ENCODE measurements at places on chromosomes 2 and 18.

DNA sequence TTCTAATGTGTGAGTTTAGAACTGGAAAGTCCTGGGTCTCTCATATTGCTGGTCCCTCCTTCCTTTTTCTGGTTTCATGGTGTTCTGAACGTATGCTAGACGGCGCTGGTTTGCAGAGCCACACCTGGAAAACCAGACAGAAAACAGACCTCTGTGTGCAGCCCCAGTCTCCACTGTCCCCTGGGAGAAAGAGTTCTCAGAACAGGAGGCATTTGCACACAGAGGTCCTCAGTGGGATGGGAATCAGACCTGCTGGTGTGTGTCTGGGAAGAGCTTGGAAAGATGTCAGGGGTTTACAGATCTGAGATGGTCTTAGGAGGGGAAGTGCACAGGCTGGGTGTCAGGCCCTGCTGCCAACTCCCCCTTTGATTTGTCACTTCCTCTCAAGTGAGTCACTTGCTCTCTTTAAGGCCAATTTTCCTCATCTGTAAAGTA, 14.9 kb upstream of the MBP start:
- no peak for DNase-seq

GRCh38 chr2:231710799-231711676, 2.7 kb downstream of the PTMA start:
- peak; percentile 40 for DNase-seq

GRCh38 chr18:6242004-6242403, 172.7 kb downstream of the L3MBTL4 start:
- no peak for DNase-seq

DNA sequence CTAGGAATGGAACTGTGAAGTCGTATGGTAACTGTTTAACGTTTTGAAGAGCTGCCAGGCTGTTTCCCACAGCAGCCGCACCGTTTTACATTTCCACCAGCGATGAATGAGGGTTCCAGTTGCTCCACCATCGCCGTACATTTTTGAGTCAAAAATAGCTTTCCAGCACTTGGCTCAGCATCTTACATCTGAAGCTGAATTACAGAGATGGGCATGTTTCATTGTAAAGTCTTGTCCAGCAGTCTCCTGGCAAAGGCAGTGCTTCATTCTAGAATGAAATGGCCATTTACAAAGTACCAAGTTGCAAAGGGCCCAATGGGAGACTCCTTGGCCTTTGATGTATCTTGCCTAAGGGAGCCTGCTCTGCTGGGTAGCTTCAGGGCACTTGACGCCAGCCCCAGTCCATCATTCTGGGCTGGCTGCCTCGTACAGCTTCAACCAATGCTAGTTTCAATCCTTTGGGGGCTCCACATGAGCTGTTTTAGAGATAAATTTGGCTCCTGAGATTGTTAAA, 45.1 kb downstream of the ATIC start:
- DNase-seq: no peak

DNA sequence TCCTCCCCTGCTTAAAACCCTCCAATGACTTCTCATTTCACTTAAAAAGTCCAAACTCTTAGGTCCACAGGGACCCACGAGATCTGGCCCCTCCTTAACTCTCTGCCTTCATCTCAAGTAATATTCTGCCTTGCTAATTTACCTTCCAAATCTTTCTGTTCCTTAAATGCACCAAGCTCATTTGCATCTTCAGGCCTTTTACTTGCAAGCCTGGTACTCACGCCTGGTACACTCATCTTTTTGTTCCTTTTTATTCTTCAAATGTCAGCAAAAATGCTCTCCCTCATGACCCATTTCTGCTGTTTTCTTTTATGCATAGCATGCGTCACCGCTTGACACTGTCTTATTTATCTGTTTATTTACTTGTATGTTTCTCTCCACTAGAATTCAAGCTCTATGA, 2.7 kb upstream of the WIPF1 start:
- no peak for DNase-seq

DNA sequence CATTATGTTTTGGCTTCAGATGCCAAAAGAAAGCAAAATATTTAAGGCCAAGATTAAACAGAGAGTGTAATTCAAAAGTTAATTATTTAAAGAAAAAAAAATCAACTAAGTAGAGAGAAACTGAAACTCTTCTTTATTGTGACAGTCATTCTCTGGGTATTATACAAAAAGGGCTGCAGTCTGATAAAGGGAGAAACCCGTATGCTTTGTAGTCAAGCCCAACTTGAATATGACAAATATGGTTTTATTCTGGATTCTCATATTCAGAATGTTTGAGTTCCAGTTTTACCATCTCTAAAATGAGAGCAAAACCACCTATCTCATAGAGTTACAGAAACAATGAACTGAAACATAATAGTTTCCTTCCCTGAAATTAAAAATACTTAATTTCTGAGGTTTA, 8.2 kb downstream of the CDH2 start:
- no peak for DNase-seq

GRCh38 chr2:11177871-11178690, 22.8 kb downstream of the SLC66A3 start:
- DNase-seq: no peak

DNA sequence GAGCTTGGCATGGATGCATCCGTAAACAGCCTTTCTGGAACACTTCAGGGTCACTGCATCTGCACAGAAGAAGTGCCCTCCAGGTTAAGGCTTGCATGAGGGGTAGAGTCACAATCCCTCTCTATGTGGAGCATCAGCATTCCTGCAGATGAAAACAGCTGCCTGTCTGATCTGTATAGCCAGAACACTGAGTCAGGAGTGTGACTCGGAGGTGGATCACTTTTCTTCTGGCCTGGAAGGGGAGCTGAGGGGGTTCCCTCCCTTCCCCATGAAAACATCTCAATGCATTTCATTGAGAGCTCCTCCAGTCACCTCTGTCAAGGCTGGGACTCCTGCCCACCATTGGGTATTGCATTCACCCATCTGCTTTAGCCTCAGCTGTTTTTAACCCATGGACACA, 72.5 kb upstream of the SERPINE2 start:
- no peak for DNase-seq

- DNase-seq: no peak
These were observed at the start of gene ST6GAL2 for GRCh38 chr2:106885971-106886915. TSS of gene ST6GAL2 (minus strand) at chr2:106886167. CDS start at chr2:106843977, 42,190 bp downstream.

- no peak for DNase-seq
These were observed 57.3 kb downstream of the NRP2 start for GRCh38 chr2:205739620-205740019.

DNA sequence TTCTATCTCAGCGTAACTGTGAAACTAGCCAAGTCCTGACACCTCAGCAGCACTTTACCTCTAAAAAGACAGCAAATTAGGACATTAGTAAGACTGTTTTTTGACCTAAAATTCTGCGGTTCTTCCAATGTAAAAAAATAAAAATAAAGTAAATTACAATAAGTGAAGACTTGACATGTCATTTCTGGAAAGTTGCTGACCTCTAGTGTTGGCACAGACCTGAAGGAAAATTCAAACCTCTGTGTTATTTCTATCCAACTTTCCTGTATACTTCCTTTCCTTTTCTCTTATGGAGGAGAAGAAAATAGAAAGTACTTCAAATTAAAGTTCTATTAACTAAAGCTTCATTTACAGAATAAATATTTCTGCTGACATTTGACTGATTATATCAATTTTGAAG, 110.6 kb downstream of the TMEM182 start:
- no peak for DNase-seq

- no peak for DNase-seq
These were observed 43.8 kb upstream of the ARHGAP25 start for GRCh38 chr2:68690851-68691250.

DNA sequence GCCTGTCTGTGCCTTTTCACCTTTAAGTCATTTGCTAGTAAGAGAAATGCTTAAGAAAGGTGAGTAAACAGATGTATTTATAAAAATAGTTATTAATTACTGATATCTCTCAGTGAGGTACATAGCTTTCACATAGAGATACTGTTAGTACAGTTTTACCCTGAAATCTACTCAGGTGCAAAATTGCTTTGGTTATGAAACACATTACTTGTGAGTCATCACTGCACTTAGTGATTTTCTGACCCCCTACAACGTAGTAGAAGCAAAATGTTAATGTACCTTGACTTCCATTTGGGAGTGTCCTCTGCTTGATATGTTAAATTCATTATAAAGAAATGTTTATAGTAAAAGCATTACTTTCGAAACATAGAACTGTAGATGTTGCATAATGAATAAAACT, 6.5 kb downstream of the GLS start:
- DNase-seq: no peak

- DNase-seq: no peak
These were observed 246.4 kb upstream of the BOD1L2 start for GRCh38 chr18:56900195-56901094.

GRCh38 chr18:26436176-26437051, 111.9 kb downstream of the KCTD1 start:
- DNase-seq: no peak

DNA sequence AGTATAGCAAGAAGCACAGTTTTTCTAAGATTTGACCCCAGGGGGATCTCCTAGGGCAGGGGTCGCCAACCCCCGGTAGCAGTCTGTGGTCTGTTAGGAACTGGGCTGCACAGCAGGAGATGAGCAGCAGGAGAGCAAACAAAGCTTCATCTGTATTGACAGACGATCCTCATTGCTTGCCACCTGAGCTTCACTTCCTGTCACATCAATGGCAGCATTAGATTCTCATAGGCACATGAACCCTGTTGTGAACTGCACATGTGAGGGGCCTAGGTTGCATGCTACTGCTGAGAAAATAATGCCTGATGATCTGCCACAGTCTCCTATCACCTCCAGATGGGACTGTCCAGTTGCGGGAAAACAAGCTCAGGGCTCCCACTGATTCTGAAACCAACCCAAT, 136.2 kb downstream of the RGPD3 start:
- DNase-seq: no peak

DNA sequence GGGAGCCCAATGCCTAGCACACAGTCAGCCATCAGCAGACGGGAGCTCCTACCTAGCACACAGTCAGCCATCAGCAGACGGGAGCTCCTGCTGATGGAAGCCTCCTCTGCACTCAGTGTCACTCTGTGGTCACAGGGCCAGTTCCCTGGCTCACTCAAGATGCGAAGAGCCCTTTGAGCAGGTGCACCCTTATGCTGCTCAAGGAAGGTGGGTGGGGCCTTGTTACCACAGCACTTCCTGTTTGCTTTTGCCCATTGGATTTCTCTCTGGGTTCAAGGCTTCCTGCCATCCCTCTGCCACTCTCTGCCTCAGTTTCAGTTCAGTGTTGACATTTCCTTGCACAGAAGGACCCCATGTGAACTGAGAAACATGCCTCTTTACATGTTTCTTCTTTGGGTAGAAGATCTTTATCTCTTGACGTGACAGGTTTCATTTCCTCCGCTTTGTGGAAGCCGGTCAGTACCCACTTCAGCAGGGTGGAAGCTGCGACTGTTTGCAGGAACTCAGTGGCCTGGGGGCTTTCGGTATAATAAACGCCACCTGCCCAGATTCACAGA, 11.6 kb downstream of the TRIB2 start:
- DNase-seq: peak; percentile 47

GRCh38 chr2:20104900-20105545, 53.6 kb upstream of the LAPTM4A start:
- no peak for DNase-seq

GRCh38 chr2:180776921-180777320, 203.5 kb upstream of the UBE2E3 start:
- DNase-seq: no peak

- no peak for DNase-seq
These were observed 269.7 kb upstream of the SLC8A1 start for GRCh38 chr2:40721595-40721994.

- DNase-seq: no peak
These were observed 58.4 kb upstream of the CERS6 start for GRCh38 chr2:168397629-168398028.

- DNase-seq: no peak
These were observed 94.2 kb upstream of the FZD7 start for GRCh38 chr2:201939453-201939941.

- no peak for DNase-seq
These were observed 1.3 kb downstream of the NT5C1B start for GRCh38 chr2:18588049-18588448.

DNA sequence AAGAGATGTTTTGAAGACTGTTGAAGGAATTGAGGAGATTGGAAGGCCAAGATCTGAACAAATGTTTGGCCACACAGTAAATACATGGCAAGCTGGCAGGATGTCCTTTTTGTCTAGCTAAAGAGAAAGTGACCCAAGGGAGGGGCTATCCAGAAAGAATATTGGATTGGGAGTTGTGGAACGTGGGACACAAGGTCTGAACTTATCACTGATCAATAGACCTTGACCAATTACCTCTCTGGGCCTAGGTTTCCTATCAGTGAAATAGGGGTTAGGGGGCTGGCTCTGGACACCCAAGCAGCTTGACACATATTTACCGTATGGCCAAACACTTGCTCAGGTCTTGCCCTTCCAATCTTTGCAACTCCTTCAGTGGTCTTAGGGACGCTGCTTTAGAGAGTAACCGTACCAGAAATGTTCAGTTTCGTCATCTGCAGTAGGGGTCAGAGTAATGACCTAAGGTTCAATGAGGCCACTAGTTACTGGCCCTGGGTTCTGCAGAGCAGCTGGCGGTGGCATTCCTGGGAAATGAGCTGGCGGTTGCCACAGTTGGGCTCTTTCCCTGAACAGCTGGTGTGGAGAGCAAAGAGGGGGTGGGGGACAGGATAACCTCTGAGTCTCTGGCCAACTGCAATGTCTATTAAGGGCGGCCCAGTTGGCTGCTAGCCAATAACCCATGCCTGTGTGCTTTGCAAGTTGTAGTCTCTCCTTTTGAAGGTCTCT, 70.1 kb upstream of the STPG4 start:
- no peak for DNase-seq

GRCh38 chr2:171595896-171596295, 73.6 kb downstream of the CYBRD1 start:
- DNase-seq: no peak

DNA sequence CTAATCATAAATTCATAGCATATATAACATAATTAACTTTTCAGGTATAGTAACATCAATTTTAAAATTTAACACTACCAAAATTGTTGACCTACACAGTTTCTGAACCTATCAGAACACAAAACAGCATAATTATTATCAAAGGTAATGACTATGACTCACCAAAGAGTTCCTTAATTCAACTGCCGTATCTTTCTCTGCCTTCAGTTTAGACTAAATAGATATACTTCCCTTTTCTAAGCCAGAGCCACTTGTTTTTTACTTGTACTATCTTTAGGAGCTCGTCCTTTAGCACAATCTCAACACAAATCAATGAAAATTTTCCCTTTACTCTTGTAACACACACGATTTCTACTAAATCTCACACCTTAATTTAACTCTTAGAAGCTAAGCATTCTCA, 54.4 kb downstream of the CCDC88A start:
- DNase-seq: no peak

DNA sequence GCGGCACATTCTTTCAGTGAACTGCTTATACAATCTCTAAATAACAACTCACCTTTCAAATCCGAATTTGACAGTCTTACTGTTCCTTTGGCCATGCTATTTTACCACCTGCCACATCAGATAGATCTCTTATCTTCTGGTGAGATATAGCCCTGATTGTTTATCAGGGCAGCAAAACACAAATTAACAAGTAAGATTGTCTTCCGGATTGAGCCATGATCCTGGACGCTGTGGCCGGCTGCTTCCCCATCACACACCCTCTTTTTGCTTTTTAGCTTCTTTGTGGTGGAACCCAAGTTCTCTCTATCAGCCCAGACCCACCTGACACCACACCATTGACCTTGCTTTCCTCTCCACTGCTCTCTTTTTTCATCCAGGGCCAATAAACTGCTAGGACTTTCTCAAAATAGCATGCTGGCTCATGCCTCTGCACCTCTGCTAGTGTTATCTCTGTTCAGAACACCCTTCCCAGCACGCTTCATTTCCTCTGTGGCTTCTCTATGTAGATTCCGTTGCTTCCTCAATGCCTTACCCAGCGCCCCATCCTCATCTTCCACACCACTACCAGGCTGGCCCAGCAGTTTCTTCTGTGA, 111.8 kb upstream of the CNTNAP5 start:
- DNase-seq: no peak

GRCh38 chr2:69989009-69989408, 27.6 kb upstream of the ASPRV1 start:
- no peak for DNase-seq

Data from stimulated activated CD4-positive, alpha-beta T cell treated with anti-CD3 and anti-CD28 coated beads, Interleukin-2, amount 100 ng/mL, for 24 hours (primary cell).